ENCODE measurements at places on chromosomes 3 and 15.

GRCh38 chr3:18223571-18223970, 201.6 kb downstream of the SATB1 start:
- DNase-seq = peak; percentile 32

DNA sequence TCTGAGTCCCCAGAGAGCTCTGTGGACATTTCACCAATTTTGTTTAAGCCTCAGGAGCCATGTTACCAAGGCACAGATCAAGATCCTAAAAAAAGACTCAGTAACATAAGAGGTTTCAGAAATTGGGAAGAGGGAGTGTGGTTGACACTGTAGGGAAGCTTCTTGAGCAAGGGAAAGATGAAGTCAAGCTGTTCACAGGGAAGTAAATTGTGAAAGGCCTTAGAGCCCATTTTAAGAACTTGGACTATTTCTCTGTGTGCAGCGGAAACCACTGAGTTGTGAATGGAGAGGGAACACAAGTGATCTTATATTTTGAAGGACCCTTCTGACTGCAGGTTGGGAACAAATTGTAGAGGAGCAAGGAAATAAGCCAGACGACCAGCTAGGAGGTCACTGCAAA, 18.7 kb downstream of the BCL2A1 start:
- DNase-seq = no peak

- no peak for DNase-seq
Measured at GRCh38 chr3:151445273-151446001, 15.4 kb downstream of the IGSF10 start.

DNA sequence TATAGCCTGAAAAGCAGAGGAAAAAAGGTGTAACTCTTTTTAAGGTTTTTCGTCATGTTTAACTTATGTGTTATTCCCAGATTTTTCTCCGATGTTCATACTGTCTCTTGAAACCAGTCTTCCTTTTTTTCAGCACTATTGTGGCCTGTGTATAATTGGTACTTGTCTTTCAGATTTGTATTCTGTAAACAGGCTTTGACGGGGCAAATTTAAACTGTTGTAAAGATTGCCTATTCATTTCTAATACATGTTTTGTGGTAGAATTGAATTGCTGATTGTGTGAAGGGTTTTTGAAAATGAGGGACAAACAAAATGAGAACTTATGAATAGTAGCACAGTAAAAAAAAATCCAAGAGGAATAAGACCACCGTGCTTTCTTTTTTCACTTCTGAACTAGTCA, 33.6 kb downstream of the AKAP13 start:
- no peak for DNase-seq

- no peak for DNase-seq
Measured at GRCh38 chr3:106827515-106828213, 549.6 kb upstream of the CCDC54 start.

GRCh38 chr3:13740795-13741194, 139.1 kb downstream of the WNT7A start:
- no peak for DNase-seq

GRCh38 chr3:22621205-22621809, 581.8 kb upstream of the UBE2E2 start:
- DNase-seq = no peak

DNA sequence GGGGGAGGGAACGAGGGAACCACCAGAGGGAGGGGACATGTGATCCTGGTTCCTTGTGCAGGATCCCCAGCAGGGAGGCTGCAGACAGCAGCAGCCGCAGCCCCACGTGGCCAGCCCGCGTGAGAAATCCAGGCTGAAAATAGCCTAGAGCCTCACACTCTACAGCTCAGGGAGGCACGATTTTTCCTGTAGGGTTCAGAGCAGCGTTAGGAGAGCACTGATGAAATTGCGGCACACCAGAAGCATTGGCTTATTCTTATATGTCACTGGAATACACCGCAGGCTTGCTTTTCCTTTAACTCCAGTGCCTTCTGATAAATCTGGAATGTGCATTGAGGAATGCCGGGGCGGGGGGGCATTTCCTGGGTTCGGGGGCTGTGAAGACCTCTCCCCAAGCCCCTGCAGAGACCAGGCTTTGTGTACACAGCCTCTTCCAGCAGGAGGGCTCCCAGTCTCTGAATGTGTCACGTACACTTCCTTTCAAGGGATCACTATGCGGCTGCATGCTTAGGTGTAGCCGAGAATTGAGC, 193.0 kb downstream of the ATP10A start:
- DNase-seq = peak; percentile 71

DNA sequence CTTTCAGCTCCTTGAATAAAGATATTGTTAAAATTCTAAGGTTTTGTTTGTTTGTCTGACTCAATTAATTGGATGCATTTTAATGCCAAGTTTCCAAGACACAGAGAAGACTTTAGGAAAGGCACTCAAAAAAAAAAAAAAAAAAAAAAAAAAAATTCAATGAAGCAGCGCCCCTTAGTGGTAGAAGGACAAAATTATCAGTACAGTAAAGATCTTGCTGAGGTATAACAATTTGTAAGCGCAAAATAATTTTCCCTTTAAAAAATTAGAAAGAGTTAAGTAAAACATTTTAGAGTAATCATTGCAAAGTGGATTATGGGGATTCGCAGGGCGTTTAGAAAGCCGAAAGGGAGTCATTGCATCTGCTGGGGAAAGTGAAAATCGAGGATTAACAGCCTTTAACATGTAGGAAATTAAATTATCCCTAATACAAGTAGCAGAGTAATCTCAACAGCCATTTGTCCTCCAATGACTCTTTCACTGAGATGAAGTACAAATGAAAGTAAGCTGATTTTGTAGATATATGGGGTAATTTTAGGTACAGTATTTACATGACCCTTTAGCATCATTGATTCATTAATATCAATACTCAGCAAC, 5.8 kb upstream of the DIS3L start:
- peak; percentile 35 for DNase-seq

DNA sequence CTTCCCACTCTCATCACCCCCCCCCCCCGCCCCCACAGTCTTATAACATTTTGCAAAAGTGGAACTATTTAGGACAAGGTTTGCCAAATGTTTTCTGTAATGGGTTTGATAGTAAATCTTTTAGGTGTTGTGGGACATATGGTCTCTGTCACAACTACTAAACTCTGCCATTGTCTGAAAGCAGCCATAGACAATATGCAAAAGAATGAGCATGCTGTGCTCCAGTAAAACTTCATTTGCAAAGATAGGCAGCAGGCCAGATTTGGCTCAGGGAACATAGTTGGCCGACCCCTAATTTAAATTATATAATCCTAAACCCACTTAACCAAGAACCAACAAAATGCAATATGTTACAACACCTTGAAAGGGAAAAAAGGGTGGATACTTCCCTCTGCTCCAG, 46.4 kb downstream of the TIPARP start:
- DNase-seq = no peak

DNA sequence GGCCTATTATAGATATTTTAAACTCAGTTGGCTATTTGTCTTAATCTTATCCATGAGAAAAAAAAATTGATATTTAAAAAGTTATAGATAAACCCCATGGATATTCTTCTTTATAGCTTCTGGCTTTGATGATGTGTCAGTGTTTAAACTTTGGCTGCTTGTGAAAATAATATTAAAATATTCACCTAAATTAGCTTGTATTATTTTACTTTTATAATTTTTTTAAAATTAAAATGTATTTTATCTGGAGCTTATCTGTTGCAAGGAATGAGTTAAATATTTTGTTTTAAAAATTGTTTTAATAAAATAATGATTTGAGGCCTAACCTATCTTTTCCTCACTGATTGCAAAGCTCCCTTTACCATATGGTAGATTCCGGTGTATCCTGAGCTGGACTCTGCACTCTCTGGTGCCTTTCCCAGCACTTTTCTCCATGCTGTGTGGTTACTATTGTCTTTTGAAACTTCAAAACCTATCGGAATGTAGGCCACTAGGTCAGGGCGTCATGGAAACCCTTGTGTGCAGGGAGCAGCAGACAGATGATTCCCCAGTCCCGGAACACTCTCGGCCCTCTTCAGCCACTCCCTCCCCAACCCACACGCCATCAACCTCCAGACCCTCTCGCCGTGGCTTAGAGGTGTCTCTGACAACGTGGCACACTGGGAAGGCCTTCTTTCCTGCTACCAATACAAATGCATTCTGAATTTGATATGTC, 252.3 kb upstream of the ATP10A start:
- DNase-seq = no peak

DNA sequence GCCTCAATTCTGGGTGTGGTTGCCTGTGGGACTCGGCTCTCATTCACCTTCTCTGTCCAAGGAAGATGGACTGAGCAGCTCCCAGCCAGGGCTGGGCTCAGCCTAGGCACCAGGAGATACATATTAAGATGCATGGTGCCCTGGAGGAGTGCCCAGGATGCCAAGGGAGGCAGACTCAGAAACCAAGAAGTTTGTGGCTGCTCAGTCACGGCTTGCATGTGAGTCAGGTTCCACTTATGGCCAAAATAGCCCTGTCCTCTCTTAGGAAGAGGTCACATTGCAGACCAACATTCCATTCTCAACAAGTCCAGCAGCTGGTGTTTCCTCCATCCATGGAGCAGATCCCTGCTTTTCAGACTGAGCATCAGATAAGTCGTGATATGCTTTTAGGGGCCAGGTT, 21.8 kb downstream of the CDCP1 start:
- DNase-seq = no peak

GRCh38 chr3:56467801-56468183, 475 bp downstream of the ERC2 start:
- no peak for DNase-seq

GRCh38 chr3:145357453-145357852, 803.5 kb downstream of the PLOD2 start:
- DNase-seq = no peak

DNA sequence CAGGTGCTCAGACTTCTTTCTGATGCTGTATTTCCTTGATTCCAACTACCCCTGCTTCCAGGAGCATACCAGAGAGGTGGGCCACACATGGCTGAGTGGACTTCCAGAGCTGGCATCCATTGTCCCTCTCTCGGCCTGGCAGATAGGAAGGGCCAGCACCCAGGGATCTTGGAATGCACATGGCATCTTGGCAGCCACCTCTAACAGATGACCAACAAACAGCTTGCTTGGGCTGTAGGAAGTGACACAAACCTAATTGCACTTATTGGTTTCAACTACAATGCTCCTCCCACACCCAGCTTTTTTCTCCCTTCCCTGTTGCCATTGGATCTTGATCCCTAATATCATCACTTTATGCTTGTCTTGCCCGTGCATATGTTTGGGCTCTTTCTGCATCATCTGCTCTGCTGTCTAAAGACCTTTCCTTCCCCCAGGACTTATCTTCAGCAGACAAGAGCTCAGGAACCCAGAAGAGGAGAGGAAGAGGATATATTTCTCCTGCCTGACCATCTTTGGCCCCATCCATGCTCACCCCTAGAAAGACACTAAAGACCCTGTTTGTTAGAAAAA, 294.6 kb downstream of the NTRK3 start:
- DNase-seq = no peak

- DNase-seq = no peak
Measured at GRCh38 chr3:108136561-108137459, 46.0 kb upstream of the CD47 start.

GRCh38 chr3:63900459-63900858, 11.7 kb downstream of the SCAANT1 start:
- no peak for DNase-seq

DNA sequence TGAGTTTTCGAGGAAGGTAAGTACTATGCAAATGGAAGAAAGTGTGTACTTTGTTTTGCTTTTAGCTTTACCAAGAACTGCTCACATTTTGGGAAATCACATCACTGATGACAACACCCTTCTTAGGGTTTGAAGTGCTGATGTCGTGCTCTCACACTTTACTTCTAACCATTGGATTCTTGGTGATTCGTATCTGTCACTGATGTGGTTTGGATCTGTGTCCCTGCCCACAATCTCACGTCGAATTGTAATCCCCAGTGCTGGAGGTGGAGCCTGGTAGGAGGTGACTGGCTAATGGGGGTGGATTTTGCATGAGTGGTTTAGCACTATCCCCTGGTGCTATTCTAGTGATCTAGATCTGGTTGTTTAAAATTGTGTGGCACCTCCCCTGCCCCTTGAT, 75.4 kb upstream of the RGMA start:
- no peak for DNase-seq

DNA sequence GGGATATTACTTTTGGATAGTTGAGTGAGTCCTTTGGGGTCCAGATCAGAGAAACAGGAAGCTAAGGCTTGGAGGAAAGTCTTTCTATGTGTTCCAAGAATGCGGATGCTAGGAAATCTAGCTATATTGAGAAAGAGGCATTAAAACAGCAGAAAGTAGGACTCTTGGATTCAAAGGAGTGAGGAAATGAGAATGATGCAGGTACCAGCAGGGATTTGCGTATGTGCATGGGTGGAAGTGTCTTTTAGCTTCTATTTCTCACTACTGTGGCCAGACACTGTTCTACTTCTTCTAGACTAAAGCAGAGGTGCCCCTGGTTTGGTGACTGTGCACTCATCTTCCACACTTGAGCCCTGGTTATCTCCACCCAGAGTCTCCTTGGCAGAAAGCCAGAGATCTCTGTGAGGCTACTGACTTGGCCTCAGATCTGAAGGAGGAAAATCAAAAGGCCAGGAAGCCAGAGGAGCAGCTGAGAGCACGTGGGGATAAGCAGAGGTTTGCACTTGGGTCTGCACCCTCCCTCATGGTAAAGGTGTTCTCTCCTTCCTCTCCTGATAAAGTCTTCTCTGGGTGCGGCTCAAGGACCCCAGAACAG, 44.3 kb downstream of the ATP2B2 start:
- no peak for DNase-seq

GRCh38 chr15:70415398-70415797, 317.7 kb upstream of the TLE3 start:
- no peak for DNase-seq

DNA sequence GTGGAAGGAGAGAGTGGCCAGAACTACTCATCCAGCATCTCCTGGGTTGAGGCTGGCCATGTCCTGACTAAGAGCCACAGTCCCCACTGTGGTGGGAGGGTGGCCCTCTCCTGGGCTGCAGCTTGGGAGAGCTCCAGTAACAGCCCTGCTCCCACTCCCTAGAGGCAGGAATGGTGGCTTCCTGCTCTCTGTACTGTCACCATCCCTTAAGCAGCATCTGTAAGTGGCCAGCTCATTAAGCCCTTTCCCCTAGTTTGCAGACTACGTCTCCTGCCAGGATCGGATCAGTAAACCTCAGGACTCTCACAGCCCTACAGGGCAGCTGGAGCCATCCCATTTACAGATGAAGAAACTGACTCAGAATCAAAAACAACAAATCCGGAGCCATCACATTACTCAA, 30.5 kb downstream of the DNAJB8 start:
- DNase-seq = no peak

DNA sequence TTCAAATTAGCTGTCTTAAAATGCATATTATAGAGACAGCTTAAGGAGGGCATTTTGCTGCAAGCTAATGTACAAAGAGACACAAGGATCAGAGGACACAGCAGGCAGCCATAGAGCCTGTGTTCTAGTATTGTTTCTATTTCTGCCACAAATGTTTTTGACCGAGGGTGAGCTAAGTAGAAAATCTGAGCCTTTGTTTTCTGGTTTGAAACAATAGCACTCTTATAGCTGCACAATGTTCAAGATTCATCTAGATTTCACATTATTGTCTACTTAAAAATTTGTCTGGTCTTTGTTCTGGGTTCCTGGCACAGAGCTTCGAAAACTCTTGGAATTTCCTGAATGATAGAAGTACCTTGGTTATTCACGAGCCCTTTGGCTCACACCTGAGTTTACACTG, 40.0 kb upstream of the TUSC7 start:
- peak; percentile 39 for DNase-seq

Data from midbrain (tissue), 1 donor.